Stimulated activated CD4-positive, alpha-beta T cell treated with anti-CD3 and anti-CD28 coated beads, Interleukin-4, amount 100 ng/mL, for 4 hours (primary cell): ENCODE measurements at places on chromosomes 5 and 9.

- no peak for DNase-seq
These were observed 2.8 kb downstream of the CDH10 start for GRCh38 chr5:24642022-24642421.

- DNase-seq: no peak
These were observed 12.5 kb upstream of the GADD45G start for GRCh38 chr9:89592213-89592815.

GRCh38 chr9:123238365-123238764, 30.0 kb downstream of the STRBP start:
- DNase-seq: no peak

DNA sequence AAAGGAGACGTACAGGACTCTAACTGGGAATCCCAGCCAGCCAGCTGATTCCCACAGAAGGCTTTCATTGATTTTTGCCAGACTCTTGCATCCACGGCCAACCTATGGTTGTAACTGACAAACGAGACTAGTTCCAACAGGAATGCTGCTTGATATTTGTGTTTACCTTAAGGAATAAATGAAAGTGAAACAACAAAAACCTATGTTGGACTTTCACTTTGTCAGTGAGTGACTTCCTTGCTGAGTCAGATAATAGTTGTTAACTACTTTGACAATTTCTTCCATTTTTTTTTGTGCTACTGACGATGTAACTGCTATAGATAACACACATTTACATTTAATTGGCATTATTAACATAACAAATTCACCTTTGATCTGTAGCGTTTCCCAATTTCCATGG, 63.4 kb upstream of the LRRTM2 start:
- no peak for DNase-seq
